Activated naive CD8-positive, alpha-beta T cell treated with anti-CD3 and anti-CD28 coated beads, Interleukin-2, amount 50 U/mL, for 24 hours (primary cell): ENCODE measurements at places on chromosomes 3 and 15.

DNA sequence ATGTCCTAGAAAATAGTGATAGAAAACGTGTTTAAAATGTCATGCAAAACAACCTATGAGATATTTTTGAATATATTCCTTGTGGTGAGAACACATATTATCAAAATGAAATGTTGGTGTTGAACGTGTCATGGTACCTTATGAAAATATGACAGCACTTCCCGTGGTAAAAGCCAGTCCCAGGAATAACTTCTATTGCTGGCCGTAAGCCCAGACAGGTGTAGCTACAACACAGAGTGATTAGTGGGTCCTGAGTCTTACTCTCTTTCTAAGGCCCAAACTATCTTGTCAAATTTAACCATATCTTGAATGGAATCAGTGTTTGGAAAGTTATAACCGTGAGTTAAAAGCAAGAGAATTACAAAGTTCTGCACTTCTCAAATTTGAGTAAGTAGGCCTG is 24.1 kb downstream of the RARB start:
- DNase-seq = no peak

GRCh38 chr3:126927846-126928245 is 55.1 kb upstream of the PLXNA1 start:
- DNase-seq = no peak

DNA sequence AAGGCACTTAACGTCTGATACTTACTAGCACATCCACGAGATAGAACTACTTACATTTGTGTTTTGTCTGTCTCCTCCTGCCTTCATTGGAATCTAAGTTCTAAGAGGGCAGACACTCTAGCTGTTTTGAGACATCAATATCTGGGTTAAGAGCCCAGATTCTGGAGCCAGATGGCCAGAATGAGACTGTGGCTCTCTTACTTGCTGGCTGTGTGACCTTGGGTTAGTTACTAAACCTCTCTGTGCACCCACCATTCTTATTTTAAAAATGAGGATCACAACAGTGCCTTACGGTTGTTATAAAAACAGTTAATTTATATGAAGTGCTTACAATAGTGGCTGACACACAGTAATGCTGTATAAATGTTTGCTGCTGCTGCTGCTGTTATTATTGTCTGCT is 7.7 kb downstream of the STARD5 start:
- no peak for DNase-seq

DNA sequence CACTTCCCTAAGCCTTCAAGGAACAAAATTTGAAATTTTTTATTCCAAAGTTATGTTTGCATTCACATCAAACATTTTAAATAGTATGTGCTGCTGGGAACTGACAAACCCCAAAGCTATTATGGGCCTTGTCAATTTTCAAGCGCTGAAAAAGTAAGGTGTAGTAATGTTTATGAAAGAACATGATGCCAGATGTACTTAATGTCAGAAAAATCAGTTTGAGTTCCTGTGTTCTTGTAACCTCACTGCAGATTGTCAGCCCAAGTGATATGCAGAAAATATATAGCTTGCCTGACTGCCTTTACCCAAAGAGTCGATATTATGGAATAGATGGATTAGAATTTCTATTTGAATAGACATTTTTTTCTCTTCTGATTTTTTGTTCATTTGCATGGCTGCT is 20.8 kb upstream of the DIPK2A start:
- DNase-seq = no peak

- DNase-seq = no peak
These were observed 6.5 kb downstream of the CHRNB4 start for GRCh38 chr15:78634210-78635145.

DNA sequence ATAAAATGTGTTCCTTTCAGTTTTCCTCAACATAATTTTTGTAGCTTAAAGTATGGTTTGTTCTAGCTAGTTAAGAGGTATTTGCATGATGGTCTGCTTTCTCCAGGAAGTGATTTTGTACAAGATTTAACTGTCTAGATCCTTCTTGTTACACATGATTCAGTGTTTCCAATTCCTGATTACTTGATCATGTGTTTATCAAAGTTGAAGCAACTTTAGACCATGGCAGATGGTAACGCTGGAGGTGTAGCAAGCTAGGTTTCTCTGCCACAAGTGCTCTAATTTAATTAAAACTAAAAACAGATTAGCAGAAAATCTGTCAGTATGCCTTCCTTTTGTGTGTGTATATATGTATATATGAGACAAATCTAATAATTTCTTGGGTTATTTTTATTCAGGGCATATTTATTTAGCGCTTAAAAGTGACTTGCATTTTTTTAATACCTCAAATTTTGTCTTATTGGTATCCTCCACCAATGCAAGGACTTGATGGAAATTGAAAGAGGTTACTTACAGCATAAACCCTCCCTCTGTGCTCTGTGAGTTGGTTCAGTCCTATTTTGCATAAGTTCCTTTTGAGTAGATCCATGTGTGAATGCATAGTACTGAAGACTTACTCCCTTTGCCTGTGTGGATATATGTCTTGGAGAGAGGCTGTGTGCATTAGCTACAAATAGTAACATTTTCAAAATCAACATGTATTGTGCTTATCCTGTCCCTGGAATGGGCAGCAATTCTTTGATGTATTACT is 157.3 kb upstream of the CGNL1 start:
- no peak for DNase-seq

- no peak for DNase-seq
These were observed 20.1 kb upstream of the GOLGA6L2 start for GRCh38 chr15:23467110-23467600.

- peak; percentile 84 for DNase-seq
These were observed 1.8 kb downstream of the RCCD1 start for GRCh38 chr15:90956274-90957030.

DNA sequence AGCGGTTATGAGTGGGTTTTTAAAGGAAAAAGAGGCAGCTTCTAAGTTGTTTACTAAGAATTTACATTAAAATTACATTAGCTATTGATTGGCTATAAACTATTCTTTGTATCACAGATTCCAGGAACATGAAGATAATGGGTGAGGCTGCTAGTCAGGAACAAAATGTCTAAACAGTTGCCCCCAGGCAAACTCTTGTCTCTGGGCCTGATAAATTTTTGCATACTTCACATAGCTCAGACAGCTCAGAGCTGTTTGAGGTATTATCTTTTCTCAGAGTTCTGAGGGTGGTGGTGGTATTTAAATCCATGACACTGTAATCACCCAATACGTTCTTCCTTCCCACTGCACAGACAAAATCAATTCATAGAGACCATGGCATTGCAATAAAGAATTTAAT is 2.1 kb upstream of the HACD2 start:
- DNase-seq = no peak

GRCh38 chr15:37059086-37059485 is 41.3 kb downstream of the MEIS2 start:
- no peak for DNase-seq

- no peak for DNase-seq
These were observed 69.0 kb downstream of the TIGIT start for GRCh38 chr3:114362815-114363214.

GRCh38 chr3:157087373-157087772 is 72.6 kb downstream of the CCNL1 start:
- DNase-seq = no peak

GRCh38 chr3:105040026-105040622 is 326.6 kb upstream of the ALCAM start:
- DNase-seq = no peak

- no peak for DNase-seq
These were observed 27.8 kb upstream of the GOLIM4 start for GRCh38 chr3:168123201-168124176.

- DNase-seq = no peak
These were observed 517.7 kb upstream of the TBL1XR1 start for GRCh38 chr3:177714945-177715344.

DNA sequence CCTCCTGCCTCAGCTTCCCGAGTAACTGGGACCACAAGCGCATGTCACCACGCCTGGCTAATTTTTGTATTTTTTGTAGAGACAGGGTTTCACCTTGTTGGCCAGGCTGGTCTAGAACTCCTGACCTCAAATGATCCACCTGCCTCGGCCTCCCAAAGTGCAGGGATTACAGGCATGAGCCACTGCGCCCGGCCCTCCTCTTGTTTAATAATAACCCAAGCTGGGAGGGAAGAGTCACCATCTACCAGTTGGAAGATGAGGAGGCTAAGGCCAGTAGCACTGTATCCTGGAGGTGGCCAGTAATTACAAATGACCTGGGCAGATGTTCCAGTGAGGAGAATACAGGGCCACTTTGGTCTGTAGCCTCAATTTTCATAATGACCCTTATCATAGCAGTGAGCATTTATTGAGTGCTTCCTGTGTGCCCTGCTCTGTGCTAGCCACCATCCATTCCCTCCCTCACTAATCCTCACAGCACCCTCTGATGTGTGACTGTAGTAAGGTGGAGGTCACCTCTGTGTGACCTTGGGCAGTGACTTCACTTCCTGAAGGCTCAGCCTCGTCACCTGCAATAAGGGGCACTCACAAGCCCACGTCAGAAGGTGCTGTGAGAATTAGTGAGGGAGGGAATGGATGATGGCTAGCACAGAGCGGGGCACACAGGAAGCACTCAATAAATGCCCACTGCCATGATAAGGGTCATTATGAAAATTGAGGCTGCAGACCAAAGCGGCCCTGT is 64.2 kb downstream of the ABTB1 start:
- no peak for DNase-seq

DNA sequence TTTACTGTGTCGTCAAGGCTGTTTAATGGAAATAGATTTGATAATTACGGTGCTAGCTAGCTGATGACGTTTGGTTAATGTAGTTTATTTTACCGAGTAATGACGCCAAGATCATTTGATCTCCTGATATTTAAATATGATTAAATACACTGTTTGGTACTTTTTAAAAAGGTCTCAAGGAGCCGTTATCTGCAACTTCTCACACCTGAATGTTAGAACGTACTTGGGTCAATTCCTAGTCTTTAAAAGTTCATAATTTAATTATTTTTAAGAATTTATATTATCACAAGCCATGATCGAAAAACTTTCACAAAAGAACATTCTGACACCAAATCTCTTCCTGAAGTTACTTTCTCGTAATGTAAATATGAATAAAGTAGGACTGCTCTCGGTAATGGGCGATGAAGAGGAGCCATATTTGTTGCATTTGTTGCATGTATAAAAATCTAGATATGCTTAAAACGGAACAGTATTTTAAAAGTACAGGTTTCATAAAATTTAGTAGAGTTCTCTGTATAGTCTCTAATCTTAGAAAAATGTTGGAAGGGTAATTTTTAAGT is 16.2 kb upstream of the CHD2 start:
- DNase-seq = no peak

DNA sequence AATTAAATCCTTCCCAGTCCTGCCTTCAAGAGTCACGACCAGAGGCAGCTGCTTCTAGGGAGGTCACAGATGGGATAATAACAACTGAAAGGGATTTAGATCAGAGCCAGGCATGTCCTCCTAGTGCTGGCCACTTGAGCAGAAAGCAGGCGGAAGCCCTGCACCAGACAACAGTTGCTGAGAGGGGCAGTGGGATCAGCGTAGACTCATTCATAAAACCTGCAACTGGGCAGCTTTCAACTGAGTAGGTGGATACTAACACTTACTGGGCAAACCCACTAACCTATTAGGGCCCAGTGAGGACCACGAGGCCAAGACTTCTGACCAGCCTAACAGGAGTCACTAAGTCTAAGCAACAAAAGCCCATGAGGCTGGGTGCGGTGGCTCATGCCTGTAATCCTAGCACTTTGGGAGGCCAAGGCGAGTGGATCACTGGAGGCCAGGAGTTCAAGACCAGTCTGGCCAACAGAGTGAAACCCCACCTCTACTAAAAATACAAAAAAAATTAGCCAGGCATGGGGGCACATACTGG is 67.0 kb downstream of the DAPK2 start:
- DNase-seq = no peak

GRCh38 chr3:8492744-8493511 is 8.7 kb upstream of the LMCD1 start:
- no peak for DNase-seq

GRCh38 chr3:192719964-192720363 is 7.4 kb downstream of the FGF12 start:
- no peak for DNase-seq

GRCh38 chr15:32670623-32671022 is 29.1 kb downstream of the SCG5 start:
- no peak for DNase-seq

DNA sequence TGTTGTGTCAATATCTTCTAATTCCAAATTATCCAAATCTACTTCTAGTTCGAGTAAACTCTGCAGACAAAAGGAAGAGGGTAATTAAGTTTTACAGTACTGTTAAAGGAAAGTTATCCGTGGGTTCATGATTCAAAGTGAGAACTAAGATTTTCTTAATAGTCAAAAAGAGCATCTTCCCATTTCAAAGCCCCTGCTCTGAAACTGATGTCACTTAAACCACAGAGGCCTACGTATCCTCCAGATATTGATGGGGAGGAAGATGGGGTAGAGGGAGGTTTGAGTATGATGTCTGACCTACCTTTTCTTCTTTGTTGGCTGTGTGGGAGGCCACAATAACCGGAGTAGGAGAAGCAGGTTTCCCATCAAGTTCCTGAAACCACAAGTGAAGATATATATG is 14.1 kb downstream of the MRPS22 start:
- DNase-seq = peak; percentile 8

- DNase-seq = no peak
These were observed 32.0 kb upstream of the TCF12 start for GRCh38 chr15:56886363-56886931.

- DNase-seq = no peak
These were observed 57.6 kb downstream of the SSR3 start for GRCh38 chr3:156497326-156497725.

DNA sequence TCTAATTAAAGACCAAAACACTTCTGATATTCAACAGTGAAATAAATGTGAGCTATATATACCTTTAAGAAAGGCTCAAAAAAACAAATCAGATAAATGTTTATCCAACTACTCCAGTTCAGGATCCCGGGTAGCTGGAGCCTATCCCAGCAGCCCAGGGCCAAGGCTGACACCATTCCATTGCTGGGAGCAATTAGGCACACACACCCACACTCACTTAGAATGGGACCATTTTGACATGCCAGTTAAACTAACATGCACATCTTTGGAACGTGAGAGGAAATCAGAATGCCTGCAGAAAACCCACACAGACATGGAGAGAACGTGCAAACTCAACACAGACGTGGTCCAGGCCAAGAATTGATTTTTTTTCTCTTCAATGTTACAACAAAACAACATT is 30.0 kb upstream of the PLSCR4 start:
- no peak for DNase-seq

GRCh38 chr3:4222574-4223175 is 80.5 kb upstream of the SETMAR start:
- DNase-seq = no peak

GRCh38 chr3:4693620-4694019 is 200.5 kb downstream of the ITPR1 start:
- DNase-seq = no peak

DNA sequence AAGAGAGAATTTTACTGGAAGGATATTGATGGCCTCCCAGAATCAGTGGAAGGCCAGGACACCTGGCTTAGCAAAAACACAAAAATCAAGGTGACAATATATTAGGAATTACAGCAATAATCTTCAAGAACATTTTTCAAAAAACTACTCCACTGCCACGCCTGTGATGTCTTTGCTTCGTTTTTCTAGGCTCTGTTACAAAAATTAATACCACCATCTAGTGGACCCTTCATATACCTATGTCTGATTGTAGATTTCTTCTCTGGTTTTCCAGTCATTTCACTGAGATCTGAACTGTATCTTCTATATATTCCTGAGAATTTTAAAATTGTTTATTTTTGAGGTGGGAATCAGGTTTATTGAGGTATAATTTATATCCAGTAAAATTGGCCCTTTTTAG is 5.6 kb upstream of the SLC33A1 start:
- DNase-seq = no peak
